ENCODE measurements at places on chromosomes 7 and 10.

DNA sequence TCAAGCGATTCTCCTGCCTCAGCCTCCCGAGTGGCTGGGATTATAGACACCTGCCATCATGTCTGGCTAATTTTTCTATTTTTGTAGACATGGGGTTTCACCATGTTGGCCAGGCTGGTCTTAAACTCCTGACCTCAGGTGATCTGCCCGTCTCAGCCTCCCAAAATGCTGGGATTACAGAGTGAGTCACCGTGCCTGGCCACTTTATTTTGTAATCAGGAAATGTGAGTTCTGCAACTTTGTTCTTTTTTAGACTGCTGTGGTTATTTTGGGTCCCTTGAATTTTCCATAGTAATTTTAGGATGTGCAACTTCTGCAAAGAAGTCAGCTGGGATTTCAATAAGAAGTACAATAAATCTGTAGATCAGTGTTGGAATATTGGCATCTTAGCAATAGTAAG, 96.8 kb downstream of the CYTH3 start:
- no peak for DNase-seq

GRCh38 chr7:46972205-46972604, 609.7 kb downstream of the TNS3 start:
- DNase-seq = no peak

DNA sequence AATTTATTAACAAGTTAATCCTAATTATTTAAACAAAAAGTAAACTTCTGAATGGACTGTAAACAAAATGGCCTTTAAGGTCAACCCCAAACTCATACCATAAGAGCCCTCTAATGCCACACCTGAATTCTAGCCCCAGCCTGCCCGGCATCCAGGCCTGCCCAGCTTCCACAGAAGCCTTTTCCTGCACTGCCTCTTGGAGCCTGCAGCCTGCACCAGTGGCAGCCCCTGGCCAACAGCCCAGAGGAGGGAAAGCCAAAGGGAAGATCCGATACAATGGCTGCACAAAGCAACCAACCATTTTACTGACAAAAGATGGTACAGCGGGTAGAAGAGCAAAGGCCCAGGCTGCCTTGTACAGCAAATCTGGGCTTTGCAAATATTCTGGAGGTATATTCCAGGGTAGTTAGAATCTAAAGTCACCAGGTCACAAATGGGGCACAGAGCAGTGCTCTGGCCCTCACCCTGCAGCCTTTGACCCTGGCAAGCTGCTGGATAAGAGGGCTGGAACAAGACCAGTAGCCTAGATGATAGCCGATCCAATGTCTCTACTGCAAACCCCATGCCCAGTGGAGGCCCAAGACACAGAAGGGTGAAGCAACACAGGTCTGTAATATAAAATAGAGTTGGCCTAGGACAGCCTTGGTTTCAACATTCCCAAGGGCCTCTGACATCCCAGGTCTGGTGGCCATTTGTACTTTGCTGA, 12.5 kb upstream of the CH25H start:
- DNase-seq = no peak

DNA sequence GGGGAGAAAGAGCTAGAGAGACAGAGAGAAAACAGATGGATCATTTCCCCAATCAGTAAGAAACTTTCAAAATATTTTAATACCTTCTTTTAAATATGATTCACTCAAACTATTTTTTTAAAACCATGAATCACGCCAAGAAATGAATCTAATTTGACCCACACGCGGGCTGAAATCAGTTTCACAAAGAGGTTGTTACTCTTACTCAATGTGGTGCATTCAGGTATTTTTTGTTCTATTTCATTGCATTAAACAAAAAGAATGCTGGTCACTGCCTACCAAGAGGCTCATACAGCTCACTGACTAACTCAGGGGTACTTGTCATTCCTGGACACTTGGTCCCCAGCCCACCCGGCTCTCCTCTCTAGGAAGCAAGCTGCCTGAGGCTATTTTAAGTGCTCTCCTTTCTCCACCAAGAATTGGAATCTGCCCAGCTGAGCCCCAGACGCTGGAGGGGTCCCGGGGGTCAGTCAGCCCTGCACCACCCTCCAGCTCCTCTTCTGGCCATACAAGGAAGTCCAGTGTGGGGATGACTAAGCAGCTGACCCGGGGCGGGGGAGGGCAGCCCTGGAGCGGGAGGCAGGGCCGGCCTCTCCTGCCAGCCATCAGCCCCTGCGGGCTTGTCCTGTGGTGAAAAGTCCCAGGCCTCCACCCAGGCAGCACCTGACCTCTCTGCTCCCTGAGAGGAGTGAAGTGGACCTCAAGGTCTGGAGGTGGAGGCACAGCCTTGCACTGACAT, 21.7 kb upstream of the PFKP start:
- DNase-seq = no peak

GRCh38 chr7:95267754-95268153, 56.6 kb downstream of the PON1 start:
- no peak for DNase-seq

DNA sequence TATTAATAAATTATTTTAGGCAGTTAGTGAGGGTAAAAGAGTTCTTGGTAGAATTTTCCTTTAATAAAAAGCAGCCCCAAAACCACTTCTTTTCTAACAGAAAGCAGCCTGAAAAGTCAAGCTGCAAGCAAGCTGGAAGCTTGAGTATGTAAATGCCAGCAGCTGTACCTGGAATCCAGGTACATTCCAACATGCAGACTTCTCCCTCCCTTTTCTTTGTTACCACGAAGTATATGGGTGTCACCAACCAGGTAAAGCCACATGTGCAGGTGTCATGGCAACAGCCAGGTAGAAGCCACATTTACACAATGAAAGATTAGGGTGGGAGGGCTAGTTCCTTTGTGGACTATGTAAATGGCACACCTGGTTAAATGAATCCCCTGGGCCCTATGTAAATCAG, 114.6 kb downstream of the EPC1 start:
- no peak for DNase-seq

- DNase-seq = no peak
Observed at GRCh38 chr7:79272066-79272669, 181.3 kb downstream of the MAGI2 start.

DNA sequence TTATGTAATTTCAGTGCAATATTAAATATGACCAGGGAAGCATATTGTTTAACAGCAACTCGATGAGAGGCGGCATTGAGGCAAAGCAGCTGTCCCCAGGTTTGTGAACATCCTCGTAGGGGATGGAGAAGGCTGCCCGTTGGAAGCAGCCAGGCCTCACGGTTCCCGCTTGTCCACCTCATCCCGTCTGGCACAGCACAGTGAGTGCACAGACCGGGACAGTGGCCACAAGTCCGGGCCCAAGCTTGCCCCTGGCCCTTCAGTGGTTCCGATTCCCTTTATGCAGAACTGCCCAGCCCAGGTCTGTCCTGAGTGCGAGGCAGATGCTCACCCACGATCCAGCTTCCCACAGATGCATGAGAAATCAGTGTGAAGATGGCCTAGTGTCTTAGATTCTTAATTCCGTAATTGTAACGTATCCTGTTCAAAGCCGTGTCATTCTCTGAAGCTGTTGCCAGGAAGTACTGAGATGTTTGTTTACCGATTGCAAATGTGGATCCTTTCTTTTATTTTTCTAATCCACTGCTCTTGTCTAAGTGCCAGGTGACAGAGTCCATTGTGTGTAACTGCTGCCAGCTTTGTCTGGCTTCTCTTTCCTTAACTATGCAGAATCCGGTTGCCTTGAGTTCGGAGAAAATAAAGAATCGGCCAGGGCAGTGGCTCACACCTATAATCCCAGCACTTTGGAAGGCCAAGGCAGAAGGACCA, 35.5 kb downstream of the PFKP start:
- no peak for DNase-seq

- DNase-seq = no peak
Observed at GRCh38 chr7:135758531-135758932, 9.9 kb upstream of the FAM180A start.

- DNase-seq = no peak
Observed at GRCh38 chr7:43692582-43693373, 36.5 kb downstream of the COA1 start.

DNA sequence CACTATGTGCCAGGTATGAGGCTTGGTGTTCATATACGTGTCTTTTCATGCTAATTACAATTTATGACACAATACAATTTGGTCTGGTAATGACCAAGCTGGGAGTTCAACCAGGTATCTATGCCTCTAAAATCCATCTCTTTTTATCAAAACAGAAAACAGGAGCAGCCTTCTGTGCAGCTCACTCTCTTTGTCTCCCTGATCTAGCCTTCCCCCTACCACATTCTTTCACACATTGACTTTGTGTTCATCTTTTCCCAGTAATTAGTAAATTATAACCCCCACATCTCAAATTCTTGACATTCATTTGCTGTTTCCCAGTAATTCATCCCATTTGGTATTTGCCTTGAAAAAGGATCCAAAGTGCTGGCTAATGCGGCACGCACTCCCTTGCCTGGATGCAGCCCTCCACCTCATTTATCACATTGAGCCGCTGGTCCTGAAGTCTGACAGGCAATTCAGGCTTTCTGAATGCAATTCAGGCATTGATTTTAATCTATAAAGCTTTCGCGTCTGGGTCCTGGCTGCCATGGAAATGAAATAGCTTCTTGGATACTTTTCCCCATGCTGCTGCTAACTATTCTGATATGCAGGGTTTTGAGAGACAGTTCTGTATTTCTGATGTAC, 112.5 kb upstream of the ANKRD1 start:
- no peak for DNase-seq

DNA sequence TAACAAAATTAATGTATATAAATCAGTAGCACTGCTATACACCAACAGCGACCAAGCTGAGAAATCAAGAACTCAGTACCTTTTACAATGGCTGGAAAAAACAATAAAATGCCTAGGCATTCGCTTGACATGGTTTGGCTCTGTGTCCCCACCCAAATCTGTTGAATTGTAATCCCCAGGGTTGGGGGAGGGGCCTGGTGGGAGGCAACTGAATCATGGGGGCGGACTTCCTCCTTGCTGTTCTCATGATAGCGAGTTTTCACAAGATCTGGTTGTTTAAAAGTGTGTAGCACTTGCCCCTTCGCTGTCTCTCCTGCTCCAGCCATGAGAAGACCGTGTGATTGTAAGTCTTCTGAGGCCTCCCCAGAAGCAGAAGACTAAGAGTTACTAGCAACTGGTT, 8.6 kb downstream of the ZNF786 start:
- no peak for DNase-seq

DNA sequence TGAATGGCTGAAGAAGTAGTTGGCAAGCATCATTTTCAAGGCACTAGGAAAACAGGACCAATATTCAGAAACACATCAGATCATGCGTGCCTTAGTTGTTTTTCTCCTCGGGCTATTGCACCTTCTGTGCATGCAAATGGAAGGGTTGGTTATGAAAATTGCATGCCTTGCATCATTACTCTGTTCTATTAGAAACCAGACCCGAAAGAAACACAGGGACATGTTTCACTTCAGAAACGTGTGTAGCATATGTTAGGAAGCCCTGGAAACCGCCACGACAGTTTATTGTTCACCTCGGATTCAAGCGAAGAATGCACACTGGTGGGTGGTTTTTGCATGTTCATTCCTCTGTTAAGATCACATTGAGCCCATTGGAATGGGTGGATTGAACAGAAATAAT, 214.7 kb downstream of the FRMD4A start:
- DNase-seq = no peak
